ENCODE measurements at places on chromosomes 13 and 19.
A peak's percentile ranks its signal among the peaks of the same experiment; 100 is the strongest.

- peak; percentile 28 for DNase-seq
Measured at GRCh38 chr19:55116232-55116858, 1.1 kb downstream of the PPP1R12C start.

GRCh38 chr13:49585220-49586157 is at the start of gene RCBTB1:
TSS of gene RCBTB1 (minus strand) at chr13:49585558. CDS start at chr13:49567279, 18,279 bp downstream.
- DNase-seq, result peak; percentile 38

DNA sequence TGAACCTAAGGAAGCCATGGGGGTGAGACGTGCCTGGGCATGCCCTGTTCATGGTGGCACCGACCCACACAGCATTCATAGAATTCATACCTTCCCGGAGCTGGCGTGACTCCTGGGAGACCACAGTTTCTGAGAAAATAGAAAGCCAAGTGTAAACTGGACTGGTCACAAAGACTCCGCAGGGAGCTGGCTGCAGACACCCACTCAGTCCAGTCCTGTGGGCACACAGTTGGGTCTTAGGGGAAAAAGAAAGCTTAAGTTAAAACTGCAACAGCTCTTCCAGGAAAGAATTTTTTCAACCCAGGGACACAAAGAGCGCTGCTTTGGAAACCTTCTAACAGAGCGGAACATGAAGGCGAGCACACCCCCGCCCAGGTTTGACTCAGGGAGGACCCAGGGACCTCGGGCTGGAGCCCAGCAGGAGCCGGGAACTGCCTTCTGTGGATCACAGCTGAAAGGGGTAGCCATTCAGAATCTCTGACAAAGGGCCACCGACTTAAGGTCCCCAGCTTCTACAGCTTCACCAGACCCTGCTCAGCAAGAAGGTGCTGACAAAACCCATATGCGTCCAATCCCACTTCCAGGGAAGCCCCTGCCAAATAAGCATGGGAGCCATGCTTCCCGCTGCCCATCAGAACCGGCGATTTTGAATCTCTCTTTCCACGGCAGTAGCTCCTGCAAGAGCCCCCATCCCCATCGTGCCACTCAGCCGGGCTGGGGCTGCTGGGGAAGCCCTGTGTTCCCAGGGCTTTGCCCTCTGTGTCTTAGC is 183.7 kb downstream of the COL4A1 start:
- no peak for DNase-seq

DNA sequence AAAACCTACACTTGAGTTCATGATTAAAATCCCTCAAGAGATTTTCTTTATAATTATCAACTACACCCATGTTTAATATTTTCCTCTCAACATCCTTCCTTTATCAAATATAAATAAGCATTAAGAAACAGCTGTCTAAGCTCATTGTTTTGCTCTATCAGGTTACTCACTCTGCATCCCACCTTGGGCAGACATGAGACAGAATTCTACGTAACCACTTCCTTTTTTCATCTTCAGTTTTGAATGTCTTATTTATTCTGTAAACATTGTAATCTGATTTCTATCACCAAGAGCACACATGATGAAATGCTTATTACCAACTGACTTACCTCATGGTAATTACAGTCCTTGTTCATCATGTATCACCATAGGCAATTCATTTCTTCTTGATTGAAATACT is 1256.6 kb upstream of the ATXN8OS start:
- no peak for DNase-seq

Measured in stimulated activated CD4-positive, alpha-beta T cell treated with anti-CD3 and anti-CD28 coated beads, TNF-alpha, amount 100 ng/mL, for 24 hours (primary cell).